ENCODE measurements at places on chromosomes 16 and 17.

DNA sequence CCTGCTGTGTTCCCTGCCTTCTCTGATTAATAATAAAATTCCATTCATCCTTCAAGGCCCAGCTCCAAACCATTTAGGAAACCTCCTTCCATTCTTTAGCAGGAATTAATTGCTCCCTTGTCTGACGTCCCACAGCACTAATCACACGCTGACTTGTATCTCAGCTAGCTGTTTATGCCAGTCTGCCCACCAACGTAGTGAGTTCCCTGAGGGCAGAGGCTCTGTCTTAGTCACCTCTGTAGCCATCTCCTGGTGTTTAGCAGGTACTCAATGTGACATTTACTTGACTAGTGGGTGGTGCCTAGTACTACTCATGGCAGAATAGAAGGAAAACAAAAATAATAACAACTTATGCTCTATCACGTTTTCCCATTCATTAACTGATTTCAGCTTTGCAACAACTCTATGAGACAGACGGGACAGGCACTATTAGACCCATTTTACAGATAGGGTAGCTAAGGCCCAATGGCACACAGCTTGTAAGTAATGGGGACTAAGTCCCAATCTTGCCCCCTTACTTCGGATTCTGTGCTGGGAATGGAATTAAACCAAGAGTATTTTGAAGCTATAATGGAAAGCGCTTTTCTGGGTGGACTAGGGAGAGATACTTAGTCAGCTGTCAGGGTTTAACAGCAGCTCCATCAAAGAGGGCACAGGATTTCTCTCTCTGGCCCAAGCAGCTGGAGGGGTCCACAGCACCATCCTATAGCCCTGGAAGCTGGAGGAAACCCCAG lies 931 bp upstream of the WIPF2 start:
- no peak for DNase-seq

DNA sequence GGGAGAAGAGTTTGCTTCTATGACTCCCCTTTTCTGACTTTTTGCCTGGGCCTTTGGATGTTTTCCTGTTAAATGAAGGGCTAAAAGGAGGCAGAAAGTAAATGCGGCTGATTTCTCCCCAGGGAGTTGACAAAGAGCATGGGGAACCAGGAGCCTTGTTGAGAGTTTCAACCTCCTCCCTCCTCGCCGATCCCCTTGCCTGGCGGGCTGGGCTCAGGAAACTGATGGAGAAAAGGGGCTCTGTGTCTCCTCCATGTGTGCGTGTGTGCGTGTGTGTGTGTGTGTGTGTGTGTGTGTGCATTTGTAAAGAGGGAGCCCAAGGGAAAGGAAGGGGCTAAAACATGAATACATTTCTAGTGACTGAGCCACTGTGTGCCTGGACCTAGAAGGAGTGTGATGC lies 94.5 kb downstream of the ZDHHC7 start:
- peak; percentile 43 for DNase-seq

DNA sequence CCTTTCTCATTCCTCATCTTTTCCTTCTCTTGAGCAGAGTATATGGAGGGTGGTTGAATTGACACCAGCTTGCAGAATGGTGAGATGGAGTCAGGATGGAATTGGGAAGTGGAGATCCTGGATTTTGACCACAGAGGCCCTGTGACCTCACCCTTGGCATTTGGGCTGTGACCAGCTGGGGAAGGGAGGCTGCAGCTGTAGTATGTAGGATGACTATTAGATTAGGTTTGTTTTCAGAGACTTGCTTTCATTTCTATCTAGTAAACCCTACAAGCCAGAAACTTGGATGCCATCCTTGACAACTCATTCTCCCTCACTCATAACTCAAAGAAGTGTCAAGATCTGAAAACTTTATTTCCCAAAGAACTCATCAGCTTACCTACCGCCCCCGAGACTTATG lies 5.9 kb downstream of the GNGT2 start:
- no peak for DNase-seq

DNA sequence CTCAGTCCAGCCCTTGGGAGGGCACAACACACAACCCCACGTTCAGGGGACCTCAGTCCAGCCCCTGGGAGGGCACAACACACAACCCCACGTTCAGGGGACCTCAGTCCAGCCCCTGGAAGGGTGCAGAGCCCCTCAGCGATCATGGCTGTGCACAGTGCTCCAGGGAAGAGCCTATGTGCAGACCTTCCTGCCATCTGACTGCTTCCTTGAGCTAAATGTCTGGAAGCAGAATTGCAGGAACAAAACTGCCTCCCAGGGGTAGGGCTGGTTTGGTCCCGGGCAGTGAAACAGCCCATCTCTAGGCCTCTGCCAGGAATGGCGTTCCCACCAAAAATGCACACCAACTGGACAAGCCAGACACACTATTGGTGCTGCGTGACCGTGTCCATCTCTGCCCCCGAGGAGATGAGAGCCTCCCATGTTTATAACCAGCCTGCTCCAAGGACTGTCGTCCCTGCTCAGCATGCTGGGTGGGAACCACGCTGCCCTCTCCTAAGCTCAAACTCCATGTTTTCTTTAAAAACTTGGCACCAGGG lies 44.0 kb downstream of the ZNF276 start:
- no peak for DNase-seq

DNA sequence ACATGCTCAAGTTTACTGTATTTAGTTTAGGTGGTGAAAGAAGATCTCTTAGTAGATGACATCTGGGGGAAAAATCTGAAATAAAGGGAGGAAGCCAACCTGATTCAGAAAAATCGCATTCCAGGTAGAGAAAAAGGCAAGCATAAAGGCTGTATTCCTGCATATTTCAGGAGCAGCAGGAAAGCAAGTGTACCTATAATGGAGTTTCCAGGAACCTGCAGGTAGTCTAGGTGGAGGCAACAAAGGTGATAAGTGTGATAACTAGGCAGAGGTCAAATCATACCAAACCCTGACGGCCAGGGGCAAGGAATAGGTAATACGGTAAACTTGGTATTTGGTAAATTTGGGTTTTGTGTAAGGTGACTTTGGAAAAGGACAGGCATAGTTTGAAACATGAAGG lies 132.8 kb upstream of the GOT2 start:
- DNase-seq = no peak

- no peak for DNase-seq
Observed at GRCh38 chr17:81703747-81704654, 834 bp downstream of the MRPL12 start.

DNA sequence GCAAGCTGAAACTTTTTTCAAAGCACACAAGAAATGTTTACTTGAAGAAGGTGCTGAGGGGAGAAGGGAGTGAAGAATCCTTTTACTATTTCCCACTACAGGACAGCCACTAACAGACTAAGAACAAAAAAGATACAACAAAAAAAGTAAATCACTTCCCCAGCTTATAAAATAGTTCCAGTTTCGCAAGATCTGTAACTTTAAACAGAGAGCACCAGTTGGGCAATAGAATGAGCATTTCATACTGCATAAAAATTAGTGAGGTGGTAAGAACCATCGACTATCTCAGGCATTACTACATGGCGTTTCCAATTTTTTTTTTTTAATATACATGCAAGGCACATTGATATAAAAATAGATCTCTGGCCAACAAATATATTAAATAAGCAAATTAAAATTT lies 11.1 kb downstream of the CRYBA1 start:
- DNase-seq = no peak

GRCh38 chr16:67943619-67944504 lies at the start of gene LCAT:
Gene LCAT (minus strand): TSS chr16:67944120. CDS start chr16:67944101, 19 bp downstream.
- no peak for DNase-seq

GRCh38 chr16:1592446-1592845 lies 19.4 kb downstream of the IFT140 start:
- no peak for DNase-seq

- DNase-seq = no peak
Observed at GRCh38 chr16:886802-887731, 83.7 kb downstream of the LMF1 start.

- no peak for DNase-seq
Observed at GRCh38 chr16:1181404-1182315, 28.8 kb downstream of the CACNA1H start.

DNA sequence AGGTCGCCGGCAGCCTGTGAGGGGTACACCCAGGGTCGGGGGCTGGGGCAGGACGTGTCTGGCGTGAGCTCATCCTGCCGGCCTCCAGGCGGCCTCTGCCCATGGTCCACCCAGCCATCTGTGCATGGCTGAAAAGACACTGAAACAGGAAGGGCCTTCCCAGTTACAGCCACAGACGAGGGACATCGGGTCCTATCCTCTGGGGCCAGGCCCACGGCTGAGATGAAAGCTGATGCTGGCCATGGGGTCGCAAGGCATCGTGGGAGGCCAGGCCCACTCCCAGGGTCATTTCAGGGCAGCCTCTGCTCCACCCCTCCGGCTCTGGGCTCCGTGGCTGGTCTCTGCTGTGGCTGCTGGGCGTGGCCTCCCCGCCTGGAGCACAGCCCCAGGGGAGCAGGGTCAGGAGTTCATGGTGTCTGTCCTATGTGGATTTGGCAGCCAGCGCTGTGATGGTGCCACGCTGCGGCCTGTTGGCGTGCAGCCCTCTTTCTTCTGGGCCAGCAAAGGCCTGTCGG lies 16.6 kb upstream of the ATP6V0C start:
- peak; percentile 89 for DNase-seq

DNA sequence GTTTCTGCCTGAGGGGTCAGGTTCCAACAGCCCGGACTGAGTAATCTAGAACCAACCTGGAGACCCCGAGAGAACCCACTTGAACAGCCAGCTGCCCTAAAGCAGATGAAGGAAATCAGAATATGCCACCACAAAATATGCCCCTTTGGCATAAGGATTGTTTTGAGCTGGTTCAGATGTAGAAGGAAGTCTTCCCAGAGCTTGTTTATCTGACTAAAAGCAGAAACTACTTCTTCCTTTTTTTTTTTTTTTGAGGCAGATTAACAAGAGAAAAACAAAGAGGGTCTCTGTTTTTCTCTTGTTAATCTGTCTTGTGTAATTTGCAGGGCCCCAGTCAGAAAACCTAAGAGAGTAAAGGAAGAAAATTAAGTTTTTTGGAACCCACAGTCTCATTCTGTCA lies 53.0 kb downstream of the PECAM1 start:
- DNase-seq = no peak

GRCh38 chr16:69936751-69937211 lies 14.4 kb upstream of the CLEC18A start:
- no peak for DNase-seq

DNA sequence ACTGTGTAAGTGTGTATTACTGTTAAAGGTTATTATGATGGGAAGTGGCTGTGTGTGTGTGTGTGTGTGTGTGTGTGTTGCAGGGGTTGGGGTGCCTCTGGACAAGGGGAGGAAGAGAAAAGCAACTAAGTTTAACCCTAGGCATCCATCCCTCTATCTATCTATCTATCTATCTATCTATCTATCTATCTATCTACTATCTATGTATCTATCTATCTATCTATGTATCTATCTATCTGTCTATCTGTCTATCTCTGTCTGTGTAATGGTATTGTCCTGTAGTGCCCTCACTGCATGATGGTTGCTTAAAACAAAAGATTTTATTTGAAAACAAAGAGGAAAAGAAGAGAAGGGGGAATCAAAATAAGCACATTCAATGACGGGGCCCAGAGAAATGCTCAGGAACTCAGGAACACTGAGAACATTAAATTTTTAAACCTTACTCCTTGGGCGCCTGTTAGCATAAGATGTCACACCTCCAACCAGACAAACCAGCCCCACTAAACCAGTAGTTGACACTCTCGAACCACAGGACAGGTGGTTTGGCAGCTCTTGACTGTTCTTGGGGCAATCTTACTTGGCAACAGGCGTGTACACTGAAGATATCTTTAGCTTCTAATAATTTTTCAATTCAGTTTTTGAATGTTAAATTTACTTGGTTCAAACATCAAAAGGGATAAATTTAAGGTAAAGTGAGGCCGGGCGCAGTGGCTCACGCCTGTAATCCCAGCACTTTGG lies 5.1 kb upstream of the RPL26 start:
- no peak for DNase-seq

- no peak for DNase-seq
Observed at GRCh38 chr17:72726936-72727335, 365.6 kb downstream of the SLC39A11 start.

GRCh38 chr17:9109933-9110332 lies 88.6 kb downstream of the NTN1 start:
- no peak for DNase-seq

GRCh38 chr17:75854881-75855309 lies 240 bp downstream of the WBP2 start:
- no peak for DNase-seq

DNA sequence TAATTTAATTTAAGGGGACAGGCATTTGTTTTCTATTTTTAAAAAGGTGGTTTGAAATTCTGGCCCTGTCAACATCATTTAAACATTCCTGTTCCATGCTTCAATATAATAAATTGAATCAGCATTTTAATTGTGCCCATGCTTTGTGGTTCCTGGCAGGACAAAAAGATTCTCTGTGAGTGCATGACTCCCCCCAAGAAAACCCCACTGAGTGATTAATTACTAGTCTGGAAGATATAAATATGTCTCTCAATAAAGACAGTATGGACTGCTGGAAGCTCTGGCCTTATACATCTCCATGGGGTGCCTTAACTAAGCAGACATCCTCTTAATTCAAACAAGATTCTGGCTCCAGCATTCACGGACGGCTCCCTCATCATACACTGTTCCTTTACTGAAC lies 95.0 kb upstream of the PSMD7 start:
- DNase-seq = no peak

GRCh38 chr16:22643886-22644285 lies 133.2 kb downstream of the NPIPB5 start:
- DNase-seq = no peak

DNA sequence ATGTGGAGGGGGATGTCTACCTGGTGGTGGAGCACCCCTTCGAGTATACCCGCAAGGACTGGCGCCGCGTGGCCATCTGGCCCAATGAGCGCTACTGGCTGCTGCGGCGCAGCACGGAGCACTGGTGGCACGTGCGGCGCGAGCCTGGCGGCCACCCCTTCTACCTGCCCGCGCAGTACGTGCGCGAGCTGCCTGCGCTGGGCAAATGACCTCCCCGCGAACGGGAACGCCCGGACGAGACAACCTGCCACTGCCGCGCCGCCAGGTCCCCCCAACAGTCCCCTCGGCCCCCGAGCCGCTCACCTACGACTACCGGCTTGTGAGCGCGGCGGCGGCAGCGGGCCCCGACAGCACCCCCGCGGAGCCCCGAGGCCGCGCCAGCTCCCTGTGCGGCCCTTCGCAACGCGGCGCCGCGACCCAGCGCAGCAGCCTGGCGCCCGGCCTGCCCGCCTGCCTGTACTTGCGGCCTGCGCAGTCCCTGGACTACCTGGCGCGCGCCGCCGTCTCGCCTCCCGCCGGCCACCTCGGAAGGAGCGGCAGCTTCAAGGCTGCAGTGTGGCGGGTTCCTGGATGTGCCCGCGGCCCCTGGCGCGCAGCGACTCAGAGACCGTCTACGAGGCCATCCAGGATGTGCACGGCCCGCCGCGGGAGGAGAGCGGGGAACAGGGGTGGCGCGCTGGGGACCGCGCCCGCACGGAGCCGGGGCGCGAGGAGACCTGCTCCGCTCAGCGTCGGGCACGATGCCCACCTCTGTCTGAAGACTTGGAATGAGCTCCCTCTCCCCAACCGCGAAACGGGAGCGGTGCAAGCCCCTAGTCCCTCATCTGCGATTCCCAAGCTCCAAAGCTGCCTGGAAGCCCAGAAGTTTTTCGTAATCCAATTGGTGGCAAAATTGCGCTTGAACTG lies 48.7 kb upstream of the AMZ2 start:
- DNase-seq = peak; percentile 35
